Colonic mucosa (tissue), 4 donors: ENCODE measurements at places on chromosomes 4 and X. TPM values are rescaled to one million over a fixed set of nuclear protein-coding genes. Genes with fewer than 3 reads are reported as not detected.

DNA sequence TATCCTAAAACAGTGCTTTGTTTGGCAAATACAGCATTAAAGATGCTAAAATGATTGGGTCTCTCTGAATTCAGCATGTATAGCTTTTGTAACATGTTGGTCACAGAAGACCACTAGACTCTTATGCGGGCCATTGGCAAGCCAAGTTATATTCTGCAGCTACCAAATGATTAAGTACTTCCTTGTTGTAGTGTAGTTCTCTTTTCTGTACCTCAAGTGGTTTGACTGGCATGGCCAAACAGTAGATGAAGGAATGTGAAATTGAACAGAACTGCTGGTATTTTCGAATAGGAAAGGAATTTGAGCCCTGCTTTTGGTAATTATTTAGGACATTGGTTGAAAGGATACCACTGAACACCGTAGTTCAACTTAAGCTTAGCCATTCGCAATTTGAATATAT lies 193.9 kb upstream of the GPC4 start:
- H3K27me3 ChIP-seq, result no peaks in the 10 kb centered on the region
- no peak overlapping the region for H3K27ac ChIP-seq
- no peaks in the 10 kb centered on the region for H3K36me3 ChIP-seq
- DNase-seq, result no peak

DNA sequence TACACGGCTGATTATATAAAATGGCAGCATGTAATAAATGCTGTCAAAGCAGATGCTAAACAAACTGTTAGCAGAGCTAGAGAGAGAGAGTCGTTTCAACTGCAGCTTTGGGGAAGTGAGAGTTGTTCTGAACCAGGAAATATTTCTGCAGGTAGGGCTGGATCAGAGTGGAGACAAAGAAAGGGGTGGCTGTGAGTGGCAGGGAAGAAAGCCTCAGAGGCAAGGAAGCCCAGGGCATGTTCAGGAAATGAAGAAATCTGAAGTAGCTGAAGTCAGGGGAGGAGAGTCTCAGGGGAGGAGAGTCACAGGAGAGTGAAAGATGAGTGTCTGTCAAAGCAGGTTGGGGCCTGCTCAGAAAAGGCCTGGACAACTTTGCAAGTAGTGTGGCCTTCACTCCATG lies 48.4 kb upstream of the RPS6KA3 start:
- no peaks in the 10 kb centered on the region for H3K4me1 ChIP-seq
- no peak overlapping the region for H3K4me3 ChIP-seq
- H3K36me3 ChIP-seq, result no peaks in the 10 kb centered on the region
- no peak overlapping the region for H3K27ac ChIP-seq

DNA sequence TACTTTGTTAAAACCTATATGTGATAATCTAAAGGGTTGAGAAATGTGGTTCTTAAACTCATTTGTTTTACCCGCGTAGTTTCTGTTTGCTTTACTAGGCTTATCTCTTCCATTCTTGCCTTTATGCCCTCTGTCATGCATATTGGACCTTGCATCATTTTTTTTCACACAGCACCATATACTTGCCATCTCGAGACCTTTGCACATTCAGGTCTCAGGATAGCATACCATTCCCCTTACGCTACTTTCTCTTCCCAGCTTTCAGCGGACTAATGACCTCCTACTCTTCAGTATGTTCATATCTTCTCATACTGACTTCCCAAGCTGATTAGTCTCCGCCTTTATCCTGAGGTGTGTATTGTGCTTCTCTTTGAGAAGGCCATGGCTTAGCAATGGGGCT lies 40.5 kb downstream of the USP38 start:
- H3K4me3 ChIP-seq, result no peak overlapping the region
- H3K27ac ChIP-seq, result no peak overlapping the region
- H3K36me3 ChIP-seq, result no peaks in the 10 kb centered on the region
- H3K27me3 ChIP-seq, result no peaks in the 10 kb centered on the region

DNA sequence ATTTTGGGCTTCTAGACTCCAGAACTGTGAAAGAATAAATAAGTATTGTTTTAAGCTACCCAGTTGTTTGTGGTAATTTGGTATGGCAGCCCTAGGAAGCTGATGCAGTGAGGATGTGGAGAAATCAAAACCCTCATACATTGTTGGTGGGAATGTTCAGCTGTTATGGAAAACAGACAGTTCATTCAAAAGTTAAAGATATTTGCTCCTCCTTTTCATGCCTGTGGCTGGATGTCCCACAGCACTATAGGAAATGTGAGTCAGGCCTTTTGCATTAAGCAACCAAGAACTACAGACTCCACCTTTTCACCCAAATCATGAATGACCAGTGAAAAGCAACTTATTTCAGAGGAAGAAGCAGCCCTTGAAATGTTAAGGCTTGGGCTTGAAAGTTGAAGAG lies 6.7 kb downstream of the BBS12 start:
- H3K4me1 ChIP-seq, result no peaks in the 10 kb centered on the region
- no peak for DNase-seq

- DNase-seq, result peak; percentile 27
- H3K27me3 ChIP-seq, result peaks cover 7% of the 10 kb centered on the region
- H3K4me1 ChIP-seq, result peaks cover 3% of the 10 kb centered on the region
- no peak overlapping the region for H3K27ac ChIP-seq
- no peaks in the 10 kb centered on the region for H3K36me3 ChIP-seq
Observed at GRCh38 chrX:111100191-111100590, 4.2 kb downstream of the PAK3 start.

GRCh38 chrX:32599156-32599555 lies 612.2 kb downstream of the DMD start:
- H3K4me3 ChIP-seq, result no peak overlapping the region
- H3K36me3 ChIP-seq, result no peaks in the 10 kb centered on the region
- no peaks in the 10 kb centered on the region for H3K27me3 ChIP-seq
- no peak overlapping the region for H3K27ac ChIP-seq

- no peaks in the 10 kb centered on the region for H3K27me3 ChIP-seq
- no peaks in the 10 kb centered on the region for H3K36me3 ChIP-seq
- no peak overlapping the region for H3K4me3 ChIP-seq
- no peak overlapping the region for H3K27ac ChIP-seq
- no peaks in the 10 kb centered on the region for H3K4me1 ChIP-seq
Observed at GRCh38 chr4:101287324-101287723, 60.0 kb downstream of the PPP3CA start.

DNA sequence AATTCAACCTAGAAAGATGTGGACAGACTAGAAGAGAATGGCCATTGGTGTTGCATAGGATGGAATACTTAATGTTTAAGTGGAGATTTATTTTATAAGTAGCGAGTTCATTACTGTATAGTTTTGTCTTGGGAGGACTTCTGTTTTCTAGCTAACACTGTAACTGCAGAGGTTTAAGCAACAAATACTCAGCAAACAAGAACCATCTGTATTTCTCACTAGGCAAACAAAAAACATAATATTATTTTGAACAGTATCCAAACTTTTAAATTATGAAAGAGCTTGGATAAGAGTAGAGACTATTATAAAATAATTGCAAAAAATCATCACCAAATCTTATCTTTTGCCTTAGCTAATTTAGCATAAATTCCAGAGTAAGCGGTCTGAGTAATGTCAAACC lies 121.1 kb downstream of the GLRA3 start:
- no peak overlapping the region for H3K4me3 ChIP-seq
- no peaks in the 10 kb centered on the region for H3K27me3 ChIP-seq
- H3K27ac ChIP-seq, result no peak overlapping the region
- DNase-seq, result no peak
- no peaks in the 10 kb centered on the region for H3K36me3 ChIP-seq
- no peaks in the 10 kb centered on the region for H3K4me1 ChIP-seq

DNA sequence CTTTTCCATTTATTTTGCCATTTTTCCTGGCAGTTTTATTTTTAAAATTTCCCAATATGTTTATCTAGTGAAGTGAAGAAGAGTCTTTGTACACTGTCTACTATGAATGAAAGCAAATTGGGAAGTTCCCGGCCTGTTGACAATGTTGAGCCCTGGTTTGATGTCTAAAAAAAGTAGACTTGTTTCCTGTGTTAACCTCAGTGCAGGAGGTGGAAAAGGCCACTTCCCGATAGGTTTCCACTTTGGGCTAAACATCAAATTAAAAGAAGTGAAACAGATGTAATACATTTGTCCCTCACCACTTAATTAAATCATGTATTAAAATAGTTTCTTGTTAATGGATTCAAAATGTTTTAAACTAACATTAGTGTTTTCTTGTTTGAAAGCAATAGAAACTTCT lies 30.0 kb downstream of the BBS12 start:
- H3K27me3 ChIP-seq, result no peaks in the 10 kb centered on the region
- no peak overlapping the region for H3K4me3 ChIP-seq
- H3K36me3 ChIP-seq, result no peaks in the 10 kb centered on the region
- no peak for DNase-seq
- no peak overlapping the region for H3K27ac ChIP-seq
- H3K4me1 ChIP-seq, result no peaks in the 10 kb centered on the region

GRCh38 chrX:13110433-13111324 lies 66.3 kb upstream of the FAM9C start:
- H3K27ac ChIP-seq, result peak overlapping the region; percentile 33
- no peaks in the 10 kb centered on the region for H3K4me1 ChIP-seq

- no peak for DNase-seq
- H3K4me1 ChIP-seq, result no peaks in the 10 kb centered on the region
- H3K36me3 ChIP-seq, result no peaks in the 10 kb centered on the region
- H3K4me3 ChIP-seq, result no peak overlapping the region
Observed at GRCh38 chrX:115494161-115494560, 66.8 kb upstream of the PLS3 start.

DNA sequence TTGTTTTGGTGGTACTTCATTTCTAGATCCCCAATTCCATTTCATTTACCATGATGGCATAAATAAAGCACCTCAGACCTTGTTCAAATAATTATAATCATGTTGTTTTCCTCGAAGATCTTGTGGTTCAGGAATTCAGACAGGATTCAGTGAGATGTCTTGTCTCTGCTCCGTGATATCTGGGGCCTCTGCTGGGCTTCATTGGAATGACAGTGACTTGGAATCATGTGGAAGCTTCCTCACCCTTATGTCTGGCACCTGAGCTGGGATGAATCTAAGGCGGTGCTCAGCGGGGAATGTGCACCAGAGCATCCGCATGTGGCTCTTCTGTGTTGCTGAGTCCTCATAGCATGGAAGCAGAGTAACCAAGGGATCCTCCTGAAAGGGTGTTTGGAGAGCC lies 132.2 kb downstream of the VEGFC start:
- no peak overlapping the region for H3K27ac ChIP-seq
- H3K4me1 ChIP-seq, result no peaks in the 10 kb centered on the region
- H3K4me3 ChIP-seq, result no peak overlapping the region
- no peaks in the 10 kb centered on the region for H3K36me3 ChIP-seq

DNA sequence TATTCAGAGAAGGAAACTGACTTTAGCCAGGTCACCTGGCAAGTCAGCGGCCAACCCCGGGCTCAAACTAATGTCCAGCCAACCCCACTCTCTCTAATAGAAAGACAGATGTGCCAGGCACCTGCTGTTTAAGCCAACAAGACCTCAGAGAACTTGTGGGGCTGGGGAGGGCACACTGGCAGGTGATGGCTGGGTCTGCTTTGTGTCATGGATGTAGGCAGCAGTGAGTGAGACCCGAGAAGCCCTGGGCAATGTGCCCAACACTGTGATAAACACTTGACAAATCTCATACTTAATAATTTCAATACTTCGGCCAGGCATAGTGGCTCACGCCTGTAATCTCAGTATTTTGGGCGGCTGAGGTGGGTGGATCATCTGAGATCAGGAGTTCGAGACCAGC lies 9.0 kb upstream of the CD99L2 start:
- no peak for DNase-seq
- H3K4me1 ChIP-seq, result no peaks in the 10 kb centered on the region
- H3K4me3 ChIP-seq, result no peak overlapping the region
- no peak overlapping the region for H3K27ac ChIP-seq
- no peaks in the 10 kb centered on the region for H3K27me3 ChIP-seq
- H3K36me3 ChIP-seq, result no peaks in the 10 kb centered on the region

- H3K36me3 ChIP-seq, result no peaks in the 10 kb centered on the region
- H3K27ac ChIP-seq, result no peak overlapping the region
- H3K27me3 ChIP-seq, result no peaks in the 10 kb centered on the region
Observed at GRCh38 chrX:39439906-39440798, 638.9 kb downstream of the MID1IP1 start.

DNA sequence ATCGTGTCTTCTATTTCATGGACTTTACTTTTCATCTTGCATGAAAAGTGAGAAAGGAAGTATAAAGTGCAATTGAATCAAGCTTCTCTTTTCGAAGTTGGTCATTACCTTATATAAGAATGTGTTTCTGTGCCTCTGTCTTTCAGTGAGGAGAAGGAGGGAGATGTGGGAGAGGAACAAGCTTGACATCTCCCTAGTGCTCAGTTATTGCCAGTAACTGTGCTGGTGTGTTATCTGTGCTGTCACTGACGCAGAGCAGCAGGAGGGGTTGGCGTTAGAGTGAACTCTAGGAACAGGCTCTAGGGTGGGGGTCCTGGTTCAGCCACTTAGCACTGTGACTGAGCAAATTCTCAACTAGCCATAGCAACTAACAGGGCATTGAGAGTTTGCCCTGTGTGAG lies 34.0 kb upstream of the TBC1D9 start:
- peak overlapping the region; percentile 6 for H3K27ac ChIP-seq
- H3K27me3 ChIP-seq, result no peaks in the 10 kb centered on the region
- H3K36me3 ChIP-seq, result no peaks in the 10 kb centered on the region
- no peak for DNase-seq
- H3K4me3 ChIP-seq, result no peak overlapping the region
- H3K4me1 ChIP-seq, result no peaks in the 10 kb centered on the region

DNA sequence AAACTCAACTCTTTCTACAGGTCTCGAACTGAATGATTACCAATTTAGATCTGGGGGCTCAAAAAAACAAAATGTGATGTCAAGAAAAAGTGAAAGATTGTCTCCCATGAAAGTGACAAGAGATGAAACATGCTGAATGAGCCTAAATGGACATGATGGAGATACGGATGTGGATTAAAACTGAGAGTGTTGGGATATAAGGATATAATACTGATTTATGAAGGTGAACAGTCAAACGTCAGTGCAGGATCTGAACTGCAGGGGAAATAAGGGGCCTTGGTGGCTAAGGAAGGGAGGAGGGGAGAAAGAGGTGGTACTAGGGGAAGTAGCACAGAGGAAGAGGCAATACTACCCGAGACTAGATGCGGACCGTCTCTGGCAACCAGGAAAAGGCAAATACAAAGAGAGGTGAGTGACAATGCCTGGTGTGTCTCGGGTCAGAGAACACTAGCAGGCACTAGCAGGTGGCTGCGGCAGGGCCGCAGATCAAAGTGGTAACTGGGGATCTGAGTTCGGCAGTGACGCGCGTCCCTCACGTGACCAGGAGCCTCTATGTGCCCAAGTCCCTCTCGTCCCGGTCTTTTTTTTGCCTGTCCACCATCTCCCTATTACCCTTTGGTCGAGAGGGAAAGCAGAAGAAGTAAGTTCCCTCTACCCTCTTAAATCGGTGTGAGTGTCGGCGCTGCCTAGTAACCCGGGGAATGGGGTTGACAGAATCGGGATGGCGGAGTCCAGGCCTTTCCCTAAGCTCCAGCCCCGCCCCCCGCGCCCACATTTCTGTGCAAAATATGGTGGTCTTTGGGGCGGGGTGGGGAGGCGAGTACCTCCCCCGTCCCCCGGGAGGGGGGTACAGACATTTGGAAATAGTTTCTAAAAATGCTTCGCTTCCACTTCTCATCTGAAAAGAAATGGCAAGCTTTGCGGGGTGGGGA lies at the start of gene TCEAL1:
Gene TCEAL1, plus strand, starts transcription at position 590 of the 932 bp plus-strand sequence. CDS start 942 bp downstream, outside the sequence.
- peak; percentile 70 for DNase-seq
- H3K4me1 ChIP-seq, result no peaks in the 10 kb centered on the region
- H3K27me3 ChIP-seq, result no peaks in the 10 kb centered on the region

Gene IL13RA2
- not detected for total RNA-seq

Gene TMEM271
- not detected for total RNA-seq

Gene PRSS12
- total RNA-seq, result 20.1 TPM

Gene DDX3X
- total RNA-seq, result 192 TPM

Gene TRIM60
- total RNA-seq, result not detected
